ENCODE measurements at places on chromosomes 16 and 17.

DNA sequence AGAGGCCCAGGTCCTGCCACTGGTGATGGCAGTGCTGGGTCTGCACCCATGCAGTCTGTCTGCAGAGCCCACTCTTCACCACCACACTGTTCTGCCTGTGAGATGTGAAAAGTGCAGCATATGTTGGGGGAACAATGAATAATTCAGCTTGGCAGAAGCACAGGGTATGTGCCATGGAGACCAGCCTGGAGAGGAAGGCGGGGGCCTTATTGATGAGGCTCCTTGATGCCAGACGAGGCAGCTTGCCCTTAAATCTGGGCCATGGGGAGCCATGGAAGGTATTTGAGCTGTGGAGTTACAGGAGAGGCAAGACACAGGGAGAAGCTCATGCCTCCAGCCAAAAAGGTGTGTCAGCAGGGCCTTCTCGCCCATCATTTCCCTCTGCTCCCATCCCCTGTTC lies 124.7 kb downstream of the C16orf78 start:
- no peak for DNase-seq

DNA sequence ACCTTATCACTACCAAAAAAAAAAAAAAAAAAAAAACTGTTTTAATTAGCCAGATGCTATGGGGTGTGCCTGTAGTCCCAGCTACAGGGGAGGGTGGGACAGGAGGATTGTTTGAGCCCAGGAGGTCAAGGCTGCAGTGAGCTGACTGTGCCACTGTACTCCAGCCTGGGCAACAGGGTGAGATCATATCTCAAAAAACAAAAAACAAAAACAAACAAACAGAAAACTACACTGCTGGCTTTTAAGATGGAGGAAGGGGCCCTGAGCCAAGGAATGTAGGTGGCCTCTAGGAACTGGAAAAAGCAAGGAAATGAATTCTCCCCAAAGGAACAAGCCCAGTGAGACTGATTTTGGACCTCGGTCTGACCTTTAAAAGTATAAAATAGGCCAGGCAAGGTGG lies 61.4 kb downstream of the BEAN1 start:
- no peak for DNase-seq

DNA sequence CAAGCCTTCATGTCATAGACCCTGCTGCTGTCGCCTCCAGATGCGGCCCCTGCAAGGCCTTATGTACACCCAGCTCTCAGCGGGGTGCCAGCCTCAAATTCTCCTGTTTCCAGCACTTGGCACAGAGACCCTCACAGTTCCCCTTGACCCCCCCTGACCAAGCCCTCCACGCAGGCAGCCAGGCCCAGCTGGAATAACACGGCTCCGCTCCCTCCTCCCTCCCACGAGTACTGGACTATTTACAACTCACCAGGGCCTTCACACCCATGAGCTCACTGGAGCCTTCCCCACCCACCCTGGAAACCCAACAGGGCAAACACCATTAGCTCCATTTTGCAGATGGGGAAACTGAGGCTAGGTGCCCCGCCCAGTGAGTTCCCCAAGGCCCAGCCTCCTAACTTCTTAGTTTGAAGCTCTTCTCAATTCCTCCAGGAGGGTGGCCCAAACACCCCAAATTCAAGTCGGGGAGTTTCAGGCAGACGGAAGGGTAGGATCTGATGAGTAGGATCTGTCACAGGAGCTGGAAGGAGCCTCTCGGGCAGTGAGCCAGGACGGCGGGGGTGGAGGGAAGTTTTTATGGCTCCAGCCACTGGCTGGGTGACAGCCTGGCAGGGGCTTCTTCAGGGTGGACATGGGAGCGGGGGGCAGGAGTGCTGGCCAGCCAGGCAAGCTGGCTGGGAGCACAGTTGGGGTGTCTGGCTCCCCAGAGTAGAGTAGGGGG lies 17.5 kb upstream of the DLX4 start:
- DNase-seq, result no peak

GRCh38 chr17:19759568-19760549 lies 11.8 kb upstream of the ALDH3A1 start:
- DNase-seq, result no peak

- no peak for DNase-seq
These were observed 3.3 kb downstream of the GAS2L2 start for GRCh38 chr17:35749560-35750412.

GRCh38 chr17:5219536-5219935 lies 15.1 kb downstream of the SCIMP start:
- DNase-seq, result no peak

DNA sequence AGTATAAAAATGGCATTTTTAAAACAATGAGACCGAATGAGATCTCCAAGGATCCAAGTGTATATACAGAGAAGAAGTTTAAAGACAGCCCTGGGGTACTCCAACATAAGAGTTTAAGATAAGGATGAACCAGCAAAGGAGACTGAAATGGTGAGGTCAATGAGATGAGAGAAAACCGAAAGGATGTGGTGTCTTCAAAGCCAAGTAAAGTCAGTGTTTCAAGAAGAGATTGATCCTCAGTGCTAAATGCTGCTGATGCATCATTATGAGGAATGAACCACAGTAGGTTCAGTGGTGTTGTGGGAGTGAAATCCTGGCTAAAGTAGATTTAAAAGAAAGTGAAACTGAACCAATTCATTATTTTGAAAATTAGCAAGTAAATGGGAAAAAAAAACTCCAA lies 38.1 kb upstream of the NLK start:
- no peak for DNase-seq

DNA sequence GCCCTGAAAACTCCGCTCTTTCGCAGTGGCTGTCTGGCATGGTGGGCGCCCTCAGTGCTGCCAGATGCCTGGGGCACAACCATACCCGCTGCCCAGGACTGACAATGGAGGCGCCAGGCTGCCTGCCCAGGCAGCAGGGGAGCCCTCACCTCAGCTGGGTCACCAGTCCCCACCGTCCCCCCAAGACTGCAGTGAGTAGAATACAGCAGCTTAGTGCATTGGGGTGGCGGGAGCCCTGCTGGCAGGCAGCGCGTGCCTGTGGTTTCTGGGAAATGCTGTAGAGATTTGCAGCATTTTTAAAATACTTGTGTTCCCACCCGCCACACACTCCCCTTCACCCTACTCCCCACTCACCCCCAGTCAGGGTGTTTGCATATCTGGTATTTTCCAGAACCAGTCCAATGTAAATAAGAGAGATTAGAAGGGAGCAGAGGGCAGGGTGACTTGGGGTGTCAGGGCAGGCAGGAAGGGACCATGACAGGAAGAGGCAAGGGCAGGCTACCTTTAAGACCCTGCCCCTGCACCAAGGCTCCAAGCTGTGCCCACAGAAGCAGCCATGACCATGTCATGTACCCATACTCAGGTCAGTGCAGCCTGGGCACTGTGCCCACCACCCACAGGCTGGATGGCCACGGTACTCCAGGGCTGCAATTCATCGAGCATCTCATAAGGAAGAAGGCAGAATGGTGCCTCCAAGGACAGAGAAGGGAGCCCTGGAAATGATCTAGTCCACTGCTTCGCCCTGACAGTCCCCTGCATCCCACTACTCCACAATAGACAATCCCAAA lies 21.5 kb downstream of the MYO18A start:
- no peak for DNase-seq

GRCh38 chr16:22098405-22099255 lies 6.3 kb downstream of the VWA3A start:
- no peak for DNase-seq

GRCh38 chr17:80137131-80137530 lies 9.8 kb downstream of the EIF4A3 start:
- no peak for DNase-seq

DNA sequence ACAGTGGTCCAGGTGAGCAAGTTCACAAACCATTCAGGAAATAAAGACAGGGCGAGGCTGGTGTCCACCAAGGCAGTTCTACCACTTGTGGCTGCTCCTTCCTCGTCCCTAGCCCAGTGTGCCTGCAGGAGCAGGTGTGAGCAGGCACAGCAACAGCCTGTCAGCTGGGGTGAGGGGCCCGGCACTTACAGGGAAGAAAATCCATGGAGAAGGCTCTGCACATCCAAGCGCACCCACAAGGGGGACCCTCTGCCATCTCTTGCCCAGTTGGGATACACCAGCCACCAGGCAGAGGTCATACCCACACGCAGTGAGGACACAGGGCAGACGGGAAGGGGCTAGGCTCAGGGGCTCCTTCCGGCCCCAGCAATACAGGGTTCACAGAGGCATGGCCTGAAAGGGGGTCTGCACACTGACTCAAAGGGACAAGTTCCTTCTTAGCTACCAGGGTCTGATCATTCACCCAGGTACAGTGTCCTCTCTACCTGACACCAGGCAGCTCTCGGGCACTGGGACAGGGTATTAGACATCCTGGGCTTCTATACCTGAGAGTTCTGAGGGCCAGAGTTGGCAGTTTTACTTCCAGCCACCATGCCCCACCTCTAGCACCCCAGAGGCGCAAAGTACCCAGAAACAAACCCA lies 27.0 kb downstream of the CDIP1 start:
- DNase-seq, result no peak

DNA sequence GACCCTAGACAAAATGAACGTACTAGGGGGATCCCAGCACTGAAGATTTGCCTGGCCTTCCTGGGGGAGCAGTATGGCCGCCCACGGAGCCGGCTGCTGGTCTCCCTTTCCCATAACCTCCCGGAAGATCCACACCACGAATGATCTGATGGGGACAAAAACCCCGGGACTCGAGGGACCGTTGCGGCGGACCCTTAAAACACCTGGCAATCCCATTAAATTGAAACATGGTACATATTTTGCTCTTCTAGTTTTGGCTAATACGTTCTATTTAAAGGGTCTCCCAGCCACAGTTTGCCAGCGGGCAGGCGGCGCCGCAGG lies 45.2 kb upstream of the LCMT1 start:
- no peak for DNase-seq

GRCh38 chr16:52309446-52310416 lies 237.2 kb downstream of the TOX3 start:
- DNase-seq, result no peak

- no peak for DNase-seq
These were observed 77.8 kb downstream of the CYLD start for GRCh38 chr16:50819706-50820105.

GRCh38 chr16:85291302-85292148 lies 179.3 kb upstream of the CIBAR2 start:
- no peak for DNase-seq

DNA sequence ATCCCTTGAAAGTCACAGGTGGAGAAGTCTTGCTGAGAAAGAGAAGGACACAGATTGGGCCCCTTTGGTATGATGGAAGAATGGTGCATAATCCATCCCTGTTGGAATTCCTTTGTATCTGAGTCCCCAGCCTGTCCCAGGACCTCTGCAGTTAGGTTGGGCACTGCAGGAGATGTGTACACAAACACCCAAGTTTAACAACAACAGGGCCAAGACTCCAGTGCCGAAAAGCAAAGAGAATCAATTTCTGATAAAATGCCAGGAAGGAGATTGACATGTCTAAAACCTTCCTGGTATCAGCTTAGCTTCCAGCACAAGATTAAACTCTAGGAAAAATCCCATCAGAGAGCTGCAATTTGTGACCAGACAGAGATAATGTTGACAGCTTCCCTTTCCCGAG lies 32.9 kb downstream of the KATNIP start:
- no peak for DNase-seq

DNA sequence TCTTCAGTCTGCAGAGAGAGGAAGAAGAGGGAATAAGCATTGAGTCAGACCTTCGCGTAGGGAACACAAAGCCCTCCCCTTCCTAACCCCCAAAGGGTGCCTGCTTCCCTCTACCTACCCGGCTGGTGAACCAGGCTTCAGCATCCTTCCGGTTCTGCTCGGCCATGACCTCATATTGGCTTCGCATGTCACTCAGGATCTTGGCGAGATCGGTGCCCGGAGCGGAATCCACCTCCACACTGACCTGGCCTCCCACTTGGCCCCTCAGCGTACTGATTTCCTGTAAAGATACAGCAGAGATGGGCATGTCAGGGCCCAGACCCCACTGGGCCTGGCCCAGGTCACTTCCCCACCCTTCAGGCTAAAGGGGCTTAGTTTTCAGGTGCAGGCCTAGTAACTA lies 3.8 kb downstream of the KRT19 start:
- DNase-seq, result no peak

GRCh38 chr16:74723256-74723655 lies 22.6 kb upstream of the MLKL start:
- no peak for DNase-seq

- DNase-seq, result no peak
These were observed 38.0 kb downstream of the ACSM2B start for GRCh38 chr16:20538181-20538580.

DNA sequence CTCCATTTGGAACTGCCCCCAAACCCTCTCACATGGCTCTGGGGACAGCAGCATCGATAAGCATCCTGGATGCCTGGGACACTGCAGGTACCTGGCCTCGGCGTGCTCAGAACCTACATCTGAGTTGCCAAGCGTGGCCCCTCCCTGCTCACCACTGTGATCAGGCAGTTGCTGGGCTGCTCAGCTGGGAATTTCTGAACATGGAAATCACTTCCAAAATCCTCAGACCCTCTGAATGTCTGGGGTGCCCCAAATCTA lies 6.3 kb downstream of the CDH5 start:
- DNase-seq, result no peak

GRCh38 chr17:57396511-57396921 lies 140.2 kb downstream of the MSI2 start:
- DNase-seq, result no peak

DNA sequence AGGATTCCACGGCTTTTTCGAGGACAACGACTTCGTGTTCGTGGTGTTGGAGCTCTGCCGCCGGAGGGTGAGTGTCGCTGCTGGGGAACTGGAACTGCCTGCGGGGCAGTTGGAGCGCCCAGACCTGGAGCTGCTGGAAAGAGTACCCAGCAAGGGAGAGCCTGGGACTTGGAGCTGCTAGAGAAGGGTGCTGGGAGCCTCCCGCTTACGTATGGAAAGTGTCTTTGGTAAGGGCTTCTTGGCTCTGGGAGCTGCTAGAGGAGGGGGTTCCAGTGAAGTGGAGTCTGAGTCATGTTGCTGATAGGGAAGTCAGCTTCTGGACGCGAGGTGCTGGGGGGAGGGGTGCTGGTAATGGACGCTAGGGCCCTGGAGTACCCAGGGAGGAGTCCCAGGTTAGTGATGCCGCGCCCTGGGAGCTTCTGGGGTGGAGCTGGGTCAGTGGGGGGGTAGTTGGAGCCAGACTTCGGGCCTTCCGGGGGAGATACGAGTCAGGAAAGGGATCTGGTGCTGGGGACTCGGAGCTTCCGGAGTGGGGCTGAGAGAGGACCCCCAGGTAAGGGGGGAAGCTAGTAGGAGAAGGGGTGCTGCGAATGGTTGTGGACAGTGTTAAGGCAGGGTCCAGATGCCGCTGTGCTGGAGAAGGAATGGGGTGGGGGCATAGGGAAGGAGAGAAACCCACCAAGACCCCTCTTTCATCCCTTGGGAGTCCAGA lies 741 bp downstream of the PLK1 start:
- DNase-seq, result no peak

DNA sequence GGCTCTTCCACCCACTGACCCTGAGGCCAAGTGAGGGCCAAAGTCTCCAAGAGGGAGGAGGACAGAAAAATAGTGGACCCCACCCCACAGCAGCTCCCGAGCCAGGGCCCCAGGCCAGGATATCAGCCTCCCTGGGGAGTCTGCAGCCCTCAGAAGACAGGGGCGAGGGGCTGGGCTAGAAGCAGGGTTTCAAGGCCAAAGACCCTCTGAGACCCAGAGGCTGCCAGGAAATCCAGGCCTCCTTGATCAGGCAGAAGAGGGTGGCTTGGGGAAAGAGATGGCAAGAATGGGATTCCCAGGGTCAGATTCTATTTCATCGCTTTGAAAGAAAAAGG lies 156.1 kb downstream of the ZNF423 start:
- no peak for DNase-seq
